KBM-7 (cell line): ENCODE measurements at places on chromosomes 16 and 17.
A peak's percentile ranks its signal among the peaks of the same experiment; 100 is the strongest.

DNA sequence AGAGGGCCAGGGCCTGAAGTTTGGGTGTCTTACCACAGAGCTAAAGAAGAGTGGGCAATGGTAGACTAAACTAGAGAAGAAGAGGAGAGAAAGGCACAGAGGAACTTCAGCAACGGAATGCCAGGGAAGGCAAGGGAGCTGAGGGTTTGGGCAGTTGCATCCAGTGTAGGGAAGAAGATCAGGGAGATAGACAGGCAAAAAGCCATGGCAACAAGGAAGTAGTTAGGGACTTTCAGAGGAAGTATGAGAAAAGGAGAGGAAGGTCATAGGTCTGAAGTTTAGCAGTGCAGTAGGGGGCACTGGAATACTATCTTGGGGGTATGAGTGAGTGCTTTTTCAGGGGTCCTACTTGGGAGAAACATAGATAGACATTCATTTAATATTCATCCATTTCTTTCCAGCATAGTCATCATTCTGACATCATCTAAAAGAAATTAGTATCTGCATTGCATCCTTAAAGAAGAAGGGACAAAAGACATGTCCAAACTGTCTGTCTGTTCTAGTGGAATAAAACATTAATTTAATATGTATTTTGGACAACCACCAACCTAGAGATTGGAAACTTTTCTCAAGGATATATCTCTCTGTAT, 2.2 kb upstream of the NF1 start:
- no peak for DNase-seq

- DNase-seq: no peak
Observed at GRCh38 chr16:79972053-79972704, 371.6 kb upstream of the MAF start.

- no peak for DNase-seq
Observed at GRCh38 chr17:27519550-27519949, 63.3 kb downstream of the KSR1 start.

- peak; percentile 56 for DNase-seq
Observed at GRCh38 chr17:37527249-37527851, 37.7 kb downstream of the DUSP14 start.

DNA sequence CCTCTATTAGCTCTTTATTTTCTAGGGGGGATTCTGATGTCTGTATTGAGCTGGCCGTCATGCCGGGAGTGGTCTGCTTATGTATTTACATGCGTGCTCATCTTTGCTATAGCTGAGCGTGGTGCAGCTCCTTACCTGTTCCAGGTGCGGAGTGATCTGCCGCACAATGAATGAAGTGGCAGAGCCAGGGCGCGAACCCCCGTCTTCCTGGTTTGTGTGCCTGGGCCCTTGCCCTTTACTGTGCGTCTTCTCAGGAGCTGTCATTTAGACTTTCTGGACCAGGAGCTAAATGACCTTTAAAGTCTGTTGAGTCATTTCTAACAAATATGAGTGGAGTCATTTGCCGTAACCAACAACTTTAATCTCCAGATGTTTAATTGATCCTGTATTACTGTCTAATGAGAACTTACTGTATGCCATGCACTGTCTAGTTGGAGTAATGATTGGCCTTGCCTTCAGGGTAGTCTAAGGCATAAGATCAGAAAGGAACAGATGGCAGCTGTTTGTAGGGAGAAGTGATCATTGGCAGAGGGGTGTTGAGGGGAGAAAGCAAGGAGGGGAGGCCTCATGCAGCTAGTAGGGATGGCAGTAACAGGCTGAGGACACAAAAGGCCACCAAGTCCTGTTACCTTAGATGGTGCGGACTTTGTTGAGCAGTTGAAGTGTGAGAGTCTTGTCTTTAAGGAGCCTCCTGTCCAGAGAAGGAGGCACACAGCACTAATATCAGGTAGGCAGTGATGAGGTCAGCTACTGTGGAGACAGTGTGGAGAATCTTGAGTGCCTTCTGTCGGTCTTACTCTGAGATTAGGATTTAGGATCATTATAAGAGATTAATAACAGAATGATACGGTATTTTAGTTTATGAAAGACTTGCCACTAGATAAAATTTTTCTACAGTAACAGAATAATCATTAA, 53.9 kb downstream of the USP10 start:
- DNase-seq: no peak

- no peak for DNase-seq
Observed at GRCh38 chr17:50541402-50541715, 5.6 kb upstream of the SPATA20 start.

GRCh38 chr16:85761861-85762260, 11.0 kb upstream of the C16orf74 start:
- peak; percentile 48 for DNase-seq
